ENCODE measurements at places on chromosomes 13 and 19.

DNA sequence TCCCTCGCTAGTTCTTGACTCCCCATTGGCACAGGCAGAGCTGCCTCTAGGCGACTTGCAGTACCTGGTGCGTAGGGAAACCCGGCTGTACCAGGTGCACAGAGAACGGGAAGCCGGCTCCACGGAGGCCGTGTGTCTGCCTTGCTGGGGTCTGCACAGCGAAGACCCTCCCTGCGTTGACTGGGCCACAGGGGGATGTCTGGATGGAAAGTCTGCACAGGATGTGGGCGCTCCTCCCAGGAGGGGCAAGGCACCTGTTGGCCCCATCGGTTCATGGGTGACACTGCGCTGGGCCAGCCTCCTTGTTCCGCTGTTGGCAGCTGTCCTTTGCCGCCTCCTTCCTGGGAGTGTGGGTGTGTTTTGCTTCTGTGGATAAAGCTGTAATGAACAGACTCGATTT, 138.3 kb downstream of the TEX29 start:
- no peak for DNase-seq

- DNase-seq, result no peak
Measured at GRCh38 chr19:5705552-5705951, 14.4 kb downstream of the LONP1 start.

DNA sequence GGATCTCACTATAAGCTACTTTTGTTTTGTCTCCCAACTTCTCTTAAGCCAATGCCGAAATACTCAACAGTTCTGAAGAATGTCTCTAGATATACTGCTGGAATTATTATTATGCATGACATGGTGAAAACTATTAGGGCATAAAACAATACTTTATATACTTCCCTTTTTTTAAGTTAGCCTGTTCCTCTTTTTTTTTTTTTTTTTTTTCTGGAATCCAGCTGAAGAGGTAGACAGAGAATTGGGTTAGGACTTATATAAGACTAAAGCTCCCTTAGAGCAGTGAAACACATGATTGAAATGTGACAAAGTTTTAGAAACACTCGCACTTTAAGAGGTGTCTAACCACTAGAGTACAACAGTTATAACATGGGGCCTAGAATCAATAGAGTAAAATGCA, 850.9 kb upstream of the PCDH9 start:
- no peak for DNase-seq

DNA sequence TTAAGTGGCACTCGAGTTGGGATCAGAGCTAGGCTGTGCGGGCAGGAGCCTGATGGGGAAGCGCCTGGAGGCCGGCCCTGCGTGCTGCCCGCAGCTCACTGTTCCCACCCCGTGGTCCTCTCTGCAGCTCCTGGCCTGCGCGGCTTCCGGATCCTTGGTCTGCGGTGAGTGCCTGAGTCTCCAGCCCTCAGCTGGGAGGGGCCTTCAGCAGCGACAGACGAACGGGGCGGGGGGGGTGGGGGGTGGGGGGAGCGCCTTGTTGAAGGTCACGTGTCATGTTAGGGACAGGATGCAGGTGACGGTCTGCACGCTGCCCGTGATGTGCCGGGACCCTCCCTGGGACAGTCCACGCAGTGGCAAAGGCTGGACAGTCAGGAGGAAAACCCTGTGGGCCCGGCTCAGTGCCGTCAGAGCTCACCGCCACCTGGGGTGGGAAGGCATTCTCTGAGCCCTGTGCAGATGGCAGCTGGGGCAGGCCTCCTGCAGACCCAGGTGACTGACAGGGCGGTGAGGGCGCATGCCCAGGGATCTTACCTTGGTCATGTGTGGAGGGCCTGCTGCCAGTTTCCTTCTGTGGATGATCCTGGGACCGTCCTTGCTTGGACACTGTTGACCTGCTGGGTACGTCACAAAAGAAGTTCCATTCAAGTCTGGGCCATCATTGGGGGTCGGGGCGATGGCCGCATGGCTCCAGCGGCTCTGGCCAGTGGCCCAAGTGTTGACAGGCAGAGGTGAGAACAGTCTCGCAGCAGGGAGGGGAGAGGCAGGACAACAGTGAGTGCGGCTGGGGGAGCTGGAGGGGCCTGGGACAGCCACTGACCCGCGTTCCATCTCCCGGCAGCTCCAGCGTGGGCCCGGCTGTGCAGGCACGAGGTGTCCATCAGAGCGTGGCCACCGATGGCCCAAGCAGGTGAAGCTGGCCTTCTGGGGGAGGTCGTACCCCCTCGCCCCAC, 4.3 kb downstream of the NDUFS7 start:
- DNase-seq, result no peak

DNA sequence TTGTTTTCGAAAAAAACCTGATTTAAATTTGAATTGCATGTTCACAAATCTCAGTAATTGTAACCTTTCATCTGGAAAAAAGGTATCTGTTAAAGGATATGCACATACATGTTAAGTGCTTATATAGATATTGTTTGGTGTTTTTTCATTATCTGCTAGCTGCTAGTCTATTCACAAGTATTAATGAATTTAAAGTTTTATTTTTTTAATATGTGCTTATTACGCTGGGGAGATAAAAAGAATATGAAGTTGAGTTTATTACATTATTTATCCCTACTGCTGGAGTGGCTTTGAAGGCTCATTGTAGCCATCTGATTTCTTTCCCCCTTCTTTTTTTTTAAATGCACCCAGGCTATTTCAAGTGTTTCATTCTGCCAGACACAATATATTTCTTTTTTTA, 3.9 kb upstream of the MAB21L1 start:
- no peak for DNase-seq

GRCh38 chr13:85985797-85986196, 186.6 kb upstream of the SLITRK6 start:
- no peak for DNase-seq

- no peak for DNase-seq
Measured at GRCh38 chr19:18865106-18865972, 30.6 kb downstream of the CERS1 start.

- DNase-seq, result peak; percentile 39
Measured at GRCh38 chr19:23762884-23763711, 4.4 kb upstream of the ZNF681 start.

- no peak for DNase-seq
Measured at GRCh38 chr13:80881942-80882445, 541.1 kb upstream of the SPRY2 start.

GRCh38 chr13:21015284-21015683, 46.1 kb downstream of the LATS2 start:
- DNase-seq, result no peak

GRCh38 chr19:50844296-50844935, 10.3 kb upstream of the KLK3 start:
- no peak for DNase-seq

GRCh38 chr19:45306518-45307027, 16.1 kb downstream of the CKM start:
- no peak for DNase-seq

DNA sequence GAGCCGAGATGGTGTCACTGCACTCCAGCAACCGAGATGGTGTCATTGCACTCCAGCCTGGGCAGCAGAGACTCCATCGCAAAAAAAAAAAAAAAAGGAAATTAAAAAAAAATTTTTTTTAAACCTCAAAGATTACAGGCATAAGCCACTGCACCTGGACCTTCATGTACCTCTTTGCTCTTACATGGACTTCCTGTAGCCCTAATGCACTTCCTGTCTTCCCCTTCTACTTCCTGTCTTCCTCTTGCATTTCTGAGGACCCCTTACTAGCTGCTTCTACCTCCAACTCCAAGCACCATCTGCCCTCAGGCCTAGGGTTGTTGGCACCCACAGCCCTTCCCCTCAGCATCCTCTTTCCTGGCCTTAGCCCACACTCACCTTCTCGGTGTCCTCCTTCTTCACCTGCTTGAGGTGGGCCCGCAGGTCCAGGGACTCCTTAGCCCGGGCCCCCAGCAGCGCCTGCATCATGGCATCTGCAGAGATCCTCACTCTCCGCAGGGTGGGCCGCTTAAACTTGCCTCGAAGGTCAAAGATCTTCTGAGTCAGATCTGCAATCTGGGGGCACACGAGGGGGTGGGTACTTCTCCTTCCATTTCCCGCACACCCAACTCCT, 3.8 kb downstream of the TNNI3 start:
- DNase-seq, result no peak
